Activated CD4-positive, alpha-beta T cell treated with anti-CD3 and anti-CD28 coated beads, Interleukin-2, amount 10 ng/mL, durations not matched to agents 7 days and 5 days (primary cell): ENCODE measurements at places on chromosomes 6 and 20.

DNA sequence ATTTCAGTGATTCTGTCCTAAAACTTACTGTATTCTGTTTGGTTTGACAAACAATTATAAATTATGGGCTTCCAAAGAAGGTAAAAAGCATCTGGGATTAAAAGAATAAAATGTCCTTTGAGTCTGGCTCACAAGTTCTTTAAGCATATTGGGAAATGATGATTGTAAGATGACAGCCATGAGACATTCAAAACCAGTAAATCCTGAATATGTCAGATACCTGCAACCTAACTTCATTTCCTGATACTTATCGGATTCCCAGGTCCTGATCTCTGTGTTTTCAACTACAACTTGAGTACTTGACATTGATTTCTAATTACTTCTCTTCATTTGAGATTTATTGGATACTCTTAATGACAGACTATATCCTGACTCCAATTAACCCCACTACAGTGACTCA lies 446.6 kb downstream of the GRIK2 start:
- no peak for DNase-seq

GRCh38 chr20:51573576-51574243 lies 31.2 kb upstream of the NFATC2 start:
- DNase-seq: no peak

GRCh38 chr6:121771937-121772720 lies 336.7 kb downstream of the GJA1 start:
- DNase-seq: no peak

DNA sequence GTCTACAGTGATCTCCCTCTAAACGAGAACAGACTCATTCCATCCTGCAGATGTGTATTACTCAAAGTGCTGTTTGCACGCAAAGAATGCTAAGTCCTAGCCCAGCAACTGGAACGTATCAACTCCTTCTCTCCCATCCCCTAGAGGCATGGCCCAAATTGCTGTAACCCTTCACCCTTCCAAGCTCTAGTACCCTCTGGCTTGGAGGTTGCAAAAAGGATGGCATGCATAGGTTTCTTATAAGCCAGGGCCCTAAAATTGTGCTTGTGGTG lies 71.5 kb upstream of the TGM3 start:
- DNase-seq: no peak

DNA sequence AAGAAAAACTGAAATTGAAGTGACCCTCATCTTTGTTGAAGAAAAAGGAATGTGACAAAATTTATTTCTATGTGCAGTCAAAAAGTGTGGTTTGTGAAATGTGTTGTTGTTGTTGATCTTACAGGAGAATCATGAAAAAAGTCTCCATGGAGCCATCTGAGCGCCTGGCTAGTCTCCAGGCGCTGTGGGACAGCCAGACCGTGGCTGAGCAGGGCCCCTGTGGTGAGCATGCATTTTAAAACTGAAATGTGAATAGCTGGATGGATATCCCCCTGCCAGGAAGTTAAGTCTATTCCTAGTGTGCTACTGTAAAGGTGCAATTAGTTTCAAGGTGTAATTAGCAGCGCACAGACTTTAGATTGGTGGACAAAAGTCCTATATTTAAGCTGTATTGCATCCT lies 170.6 kb downstream of the CARMIL1 start:
- no peak for DNase-seq

DNA sequence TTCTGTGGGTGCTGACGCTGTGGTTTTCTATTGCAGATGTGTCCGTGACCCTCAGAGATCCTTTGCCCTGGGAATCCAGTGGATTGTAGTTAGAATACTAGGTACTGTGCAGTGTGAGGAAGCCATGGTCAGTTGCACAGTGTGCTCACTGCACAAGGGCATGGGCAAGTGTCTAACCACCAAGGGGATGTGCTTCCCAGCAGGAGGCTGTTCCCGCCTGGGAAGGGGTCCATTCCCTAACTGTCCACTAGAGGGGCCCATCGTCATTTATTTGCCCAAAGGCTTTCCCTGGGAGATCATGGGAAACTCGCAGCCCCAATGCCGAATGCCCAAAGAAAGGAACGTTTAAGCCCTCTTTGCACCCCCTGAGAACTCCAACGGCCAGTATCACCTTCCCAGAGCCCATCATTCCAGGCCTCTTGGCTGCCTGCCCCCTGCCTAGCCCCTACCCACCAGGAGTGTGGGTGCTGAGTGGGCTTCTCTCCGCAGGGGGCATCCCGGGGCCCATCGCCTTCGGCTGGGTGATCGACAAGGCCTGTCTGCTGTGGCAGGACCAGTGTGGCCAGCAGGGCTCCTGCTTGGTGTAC lies 26.2 kb downstream of the SLCO4A1 start:
- DNase-seq: peak; percentile 27

GRCh38 chr6:122829456-122829855 lies 40.4 kb downstream of the SMPDL3A start:
- no peak for DNase-seq

DNA sequence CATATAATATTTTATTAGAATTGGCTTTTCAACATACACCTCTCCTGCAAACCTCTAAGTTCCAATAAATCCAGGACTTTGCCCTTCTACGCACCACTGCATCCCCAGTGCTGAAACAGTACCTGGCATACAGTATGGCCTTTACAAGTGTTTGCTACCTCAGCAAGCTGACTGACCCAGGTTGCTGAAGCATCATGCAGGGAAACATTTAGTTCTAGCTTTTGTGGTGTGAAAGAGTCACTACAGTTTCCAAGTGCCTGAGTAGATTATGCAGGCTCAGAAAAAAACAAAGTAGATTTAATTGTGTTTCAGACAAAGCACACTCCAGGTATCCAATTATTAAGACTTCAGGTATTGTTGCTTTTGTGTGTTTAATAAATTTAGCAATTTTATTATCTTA lies 614.2 kb upstream of the NRSN1 start:
- no peak for DNase-seq

DNA sequence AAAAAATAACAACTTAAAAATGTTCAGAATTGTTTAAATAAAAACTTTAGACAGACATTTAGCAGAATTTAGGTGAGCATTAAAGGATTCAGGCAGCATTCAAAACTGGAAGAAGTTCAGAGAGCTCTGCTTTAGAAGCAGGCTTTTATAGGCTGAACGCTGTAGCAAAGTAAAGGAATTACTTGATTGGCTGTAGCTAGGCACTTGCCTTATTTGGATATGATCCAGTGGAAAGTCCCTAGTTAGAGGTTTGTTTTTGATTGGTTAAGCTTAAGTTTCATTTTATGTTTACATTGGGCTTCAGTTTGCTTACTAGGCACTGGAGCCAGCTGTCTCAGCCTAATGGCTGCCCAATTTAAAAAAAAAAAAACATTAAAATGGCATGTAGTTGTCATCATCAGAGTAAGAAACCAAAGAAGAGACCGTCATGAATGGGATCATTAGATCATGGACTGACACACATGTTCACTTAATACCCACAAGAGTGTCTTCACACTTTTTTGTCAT lies 65.1 kb downstream of the CBFA2T2 start:
- DNase-seq: peak; percentile 70

DNA sequence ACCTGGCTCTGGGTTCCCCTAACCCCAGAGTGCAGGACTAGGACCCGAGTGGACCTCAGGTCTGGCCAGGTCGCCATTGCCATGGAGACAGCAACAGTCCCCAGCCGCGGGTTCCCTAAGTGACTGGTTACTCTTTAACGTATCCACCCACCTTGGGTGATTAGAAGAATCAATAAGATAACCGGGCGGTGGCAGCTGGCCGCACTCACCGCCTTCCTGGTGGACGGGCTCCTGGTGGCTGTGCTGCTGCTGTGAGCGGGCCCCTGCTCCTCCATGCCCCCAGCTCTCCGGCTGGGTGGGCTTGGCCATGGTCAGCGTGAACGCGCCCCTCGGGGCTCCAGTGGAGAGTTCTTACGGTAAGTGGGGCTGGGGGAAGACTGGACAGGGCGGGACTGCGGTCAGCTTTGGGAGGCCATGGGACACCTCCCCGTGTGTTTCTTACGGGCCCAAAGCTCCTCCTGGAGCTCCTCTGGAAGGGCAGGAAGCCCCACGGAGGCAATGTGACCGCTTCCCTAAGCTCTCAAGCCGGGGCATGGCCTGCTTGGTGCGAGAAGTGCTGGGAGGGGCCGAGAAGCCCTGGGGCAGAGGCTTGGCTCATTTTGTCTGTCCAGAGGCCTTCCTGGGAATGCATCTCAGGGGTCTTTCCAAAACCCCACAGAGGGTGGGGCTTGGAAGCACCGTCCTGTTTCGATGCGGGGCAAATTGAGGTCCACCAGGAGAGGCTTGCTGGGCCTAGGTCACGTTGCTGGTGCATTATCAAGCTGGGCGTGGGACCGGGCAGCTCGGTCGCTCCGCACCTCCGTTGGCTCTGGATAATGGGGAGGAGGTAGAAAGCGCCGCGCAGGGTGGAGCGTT lies at the start of gene HNF4A:
Gene HNF4A (plus strand): TSS at position 202 of the 855 bp plus-strand sequence. CDS start 106 bp downstream, at position 308.
- DNase-seq: no peak

GRCh38 chr6:12363651-12364381 lies 73.7 kb downstream of the EDN1 start:
- DNase-seq: no peak
